ENCODE measurements at places on chromosomes 12 and 14.

DNA sequence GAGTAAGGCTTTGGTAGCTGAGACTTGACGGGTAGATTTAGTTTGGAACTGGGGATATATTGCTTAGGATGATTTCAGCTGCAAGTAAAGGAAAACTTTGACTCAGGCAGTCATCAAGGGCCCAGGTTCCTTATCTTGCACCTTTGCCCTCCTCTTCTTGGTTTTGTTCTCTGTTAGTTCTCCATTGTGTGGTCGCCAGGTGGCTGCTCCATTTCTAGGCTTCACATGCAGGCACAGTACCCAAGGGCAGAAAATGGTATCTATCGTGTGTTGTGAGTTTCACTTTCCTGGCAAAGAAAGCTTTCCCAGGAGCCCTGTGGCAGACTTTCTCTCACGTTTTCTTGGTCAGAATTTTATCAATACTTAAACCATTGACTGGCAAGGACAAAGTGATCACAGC lies 50.8 kb downstream of the VRK1 start:
- DNase-seq: no peak
- H3K4me3 ChIP-seq: no peak overlapping the region

- no peak overlapping the region for H3K4me3 ChIP-seq
- DNase-seq: no peak
- H3K36me3 ChIP-seq: no peaks in the 10 kb centered on the region
- H3K27me3 ChIP-seq: no peaks in the 10 kb centered on the region
- H3K27ac ChIP-seq: no peak overlapping the region
Measured at GRCh38 chr12:66751432-66752113, 72.7 kb upstream of the GRIP1 start.

GRCh38 chr12:96213869-96214268 lies 19.7 kb downstream of the ELK3 start:
- H3K27ac ChIP-seq: no peak overlapping the region
- peaks cover 19% of the 10 kb centered on the region for H3K4me1 ChIP-seq
- H3K27me3 ChIP-seq: no peaks in the 10 kb centered on the region
- H3K4me3 ChIP-seq: no peak overlapping the region

DNA sequence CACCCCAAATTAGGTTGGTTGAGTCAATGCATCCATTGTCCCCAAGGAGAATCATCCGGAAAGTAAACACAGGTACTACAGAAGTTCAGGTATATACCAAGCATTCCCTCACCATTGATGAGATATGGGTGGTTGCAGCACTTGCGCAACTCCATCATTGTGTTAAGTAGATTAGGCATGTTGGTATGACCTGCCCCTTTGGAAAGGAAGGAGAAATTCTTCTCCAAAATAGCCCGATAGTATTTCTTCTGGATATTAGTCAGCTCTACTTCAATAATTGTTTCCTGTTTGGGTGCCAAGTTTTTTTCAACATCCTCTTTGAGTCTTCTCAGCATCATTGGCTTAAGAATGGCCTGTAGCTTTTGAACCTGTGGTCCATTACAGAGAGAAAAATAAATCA lies 21.3 kb upstream of the SUPT16H start:
- H3K36me3 ChIP-seq: peaks cover 98% of the 10 kb centered on the region
- no peak overlapping the region for H3K4me3 ChIP-seq
- no peak overlapping the region for H3K27ac ChIP-seq
- DNase-seq: no peak
- H3K27me3 ChIP-seq: no peaks in the 10 kb centered on the region

DNA sequence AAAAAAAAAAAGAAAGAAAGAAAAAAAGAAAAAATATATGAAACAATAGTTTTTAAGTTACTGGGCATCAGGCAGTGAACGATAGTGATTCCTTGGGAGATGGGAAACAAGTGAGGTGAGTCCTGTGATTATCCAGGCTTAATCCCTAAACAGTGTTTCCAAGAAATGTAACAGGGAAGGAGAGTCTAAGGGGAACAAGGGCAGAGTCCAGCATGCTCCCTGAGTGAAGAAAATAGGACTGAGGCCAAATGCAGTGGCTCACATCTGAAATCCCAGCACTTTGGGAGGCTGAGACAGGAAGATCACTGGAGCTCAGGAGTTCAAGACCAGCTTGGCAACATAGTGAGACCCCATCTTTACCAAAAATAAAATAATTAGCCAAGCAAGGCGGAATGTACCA lies 40.7 kb downstream of the R3HDM2 start:
- H3K36me3 ChIP-seq: peaks cover 17% of the 10 kb centered on the region
- H3K27ac ChIP-seq: no peak overlapping the region
- no peak for DNase-seq
- H3K4me1 ChIP-seq: no peaks in the 10 kb centered on the region

- peaks cover 86% of the 10 kb centered on the region for H3K27me3 ChIP-seq
- peak overlapping the region; percentile 28 for H3K4me3 ChIP-seq
- DNase-seq: peak; percentile 60
Measured at GRCh38 chr12:131832321-131833231, 4.4 kb downstream of the MMP17 start.

DNA sequence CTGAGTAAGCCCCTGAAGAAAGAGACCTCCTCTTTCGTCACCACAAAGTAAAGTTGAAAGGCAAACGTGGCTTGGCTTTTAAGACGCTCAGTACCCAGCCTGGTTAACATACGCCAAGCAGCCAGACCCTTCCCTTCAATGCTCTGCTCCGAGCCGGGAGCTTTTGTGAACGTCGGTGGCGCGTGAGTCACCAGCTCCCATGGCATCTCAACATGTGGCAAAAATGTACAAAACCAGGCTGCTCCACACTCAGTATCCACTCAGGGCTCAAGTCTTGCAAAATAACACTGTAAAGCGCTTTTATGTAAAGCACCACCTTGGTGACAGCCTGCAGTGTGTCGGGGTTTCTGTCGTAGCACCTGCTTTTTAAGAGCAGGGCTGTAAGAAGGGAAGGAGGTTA lies 89.0 kb downstream of the SETD3 start:
- H3K4me3 ChIP-seq: no peak overlapping the region
- H3K36me3 ChIP-seq: peaks cover 16% of the 10 kb centered on the region
- no peaks in the 10 kb centered on the region for H3K27me3 ChIP-seq

DNA sequence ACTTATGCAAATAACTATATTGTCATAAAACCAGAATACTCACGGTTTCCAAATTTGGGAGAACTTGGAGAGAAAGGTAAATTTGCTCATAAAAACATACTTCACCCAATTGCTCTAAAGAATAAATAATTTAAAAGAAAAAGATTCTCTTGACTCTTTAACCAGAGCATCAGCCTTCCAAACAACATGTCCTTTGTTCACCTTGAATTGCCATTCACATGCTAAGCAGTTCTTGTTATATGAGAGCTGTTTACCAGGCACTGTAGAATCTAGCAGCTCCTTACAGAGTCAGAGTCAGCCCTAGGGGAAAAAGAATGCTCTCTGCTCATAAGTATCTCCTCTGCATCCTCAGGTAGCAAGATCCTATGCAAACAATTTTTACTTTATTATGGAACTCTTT lies 10.2 kb downstream of the SLCO1A2 start:
- no peaks in the 10 kb centered on the region for H3K27me3 ChIP-seq
- DNase-seq: no peak
- H3K36me3 ChIP-seq: no peaks in the 10 kb centered on the region

GRCh38 chr12:25056486-25057130 lies 107.7 kb upstream of the BCAT1 start:
- H3K36me3 ChIP-seq: no peaks in the 10 kb centered on the region
- no peaks in the 10 kb centered on the region for H3K4me1 ChIP-seq
- H3K27ac ChIP-seq: no peak overlapping the region
- no peak for DNase-seq
- H3K4me3 ChIP-seq: no peak overlapping the region

- no peak for DNase-seq
- no peaks in the 10 kb centered on the region for H3K4me1 ChIP-seq
- no peaks in the 10 kb centered on the region for H3K27me3 ChIP-seq
- no peaks in the 10 kb centered on the region for H3K36me3 ChIP-seq
- no peak overlapping the region for H3K27ac ChIP-seq
Measured at GRCh38 chr14:20601522-20601921, 10.3 kb upstream of the RNASE12 start.

DNA sequence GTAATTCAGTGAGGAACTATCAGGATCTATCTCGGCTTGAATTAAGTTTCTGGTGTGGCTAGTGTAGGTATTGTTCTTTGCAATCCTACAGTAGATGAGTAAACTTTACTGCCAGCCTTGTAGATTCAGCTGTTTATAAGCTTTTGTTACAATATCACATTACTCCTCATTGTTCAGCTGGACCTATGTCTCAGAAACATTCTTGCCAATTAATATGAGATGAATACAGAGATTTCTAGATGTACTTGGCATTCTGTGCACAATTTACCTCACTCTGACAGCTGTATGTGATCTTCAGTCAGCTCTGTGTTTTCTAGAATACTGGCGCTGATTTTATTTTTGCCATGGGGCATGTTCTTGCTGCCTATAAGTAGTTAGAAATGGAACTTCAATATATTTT lies 55.7 kb downstream of the METTL25 start:
- H3K27me3 ChIP-seq: no peaks in the 10 kb centered on the region
- no peak overlapping the region for H3K4me3 ChIP-seq
- DNase-seq: no peak
- no peak overlapping the region for H3K27ac ChIP-seq

DNA sequence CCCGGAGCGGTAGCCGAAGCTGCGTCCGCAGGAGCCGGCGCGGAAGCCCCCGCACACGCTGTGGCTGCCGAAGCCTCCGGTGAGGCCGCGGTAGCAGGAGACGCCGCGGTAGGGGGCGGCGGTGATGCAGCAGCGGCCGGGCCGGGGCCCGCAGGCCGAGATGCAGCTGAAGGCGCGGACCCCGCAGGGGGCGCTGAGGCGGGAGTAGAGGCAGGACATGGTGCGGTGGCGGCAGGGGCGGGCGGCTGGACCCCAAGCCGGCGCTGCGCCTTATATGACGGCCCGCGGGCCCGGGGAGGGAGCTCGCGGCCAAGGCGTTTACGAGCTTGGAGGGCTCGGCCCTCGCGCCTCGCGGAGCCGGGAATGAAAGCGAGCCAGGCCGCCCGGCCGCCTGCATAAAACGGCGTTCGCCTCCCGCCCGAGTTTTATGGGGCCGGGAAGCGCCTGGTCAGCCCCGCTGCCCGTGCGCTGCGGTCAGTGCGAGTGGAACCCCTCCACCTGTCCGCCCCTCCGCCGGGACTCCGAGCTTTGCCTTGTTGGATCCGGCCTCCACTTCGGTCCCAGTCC lies 16.0 kb upstream of the KRT86 start:
- H3K27ac ChIP-seq: no peak overlapping the region
- no peaks in the 10 kb centered on the region for H3K36me3 ChIP-seq
- peaks cover 27% of the 10 kb centered on the region for H3K4me1 ChIP-seq
- peak overlapping the region; percentile 42 for H3K4me3 ChIP-seq

DNA sequence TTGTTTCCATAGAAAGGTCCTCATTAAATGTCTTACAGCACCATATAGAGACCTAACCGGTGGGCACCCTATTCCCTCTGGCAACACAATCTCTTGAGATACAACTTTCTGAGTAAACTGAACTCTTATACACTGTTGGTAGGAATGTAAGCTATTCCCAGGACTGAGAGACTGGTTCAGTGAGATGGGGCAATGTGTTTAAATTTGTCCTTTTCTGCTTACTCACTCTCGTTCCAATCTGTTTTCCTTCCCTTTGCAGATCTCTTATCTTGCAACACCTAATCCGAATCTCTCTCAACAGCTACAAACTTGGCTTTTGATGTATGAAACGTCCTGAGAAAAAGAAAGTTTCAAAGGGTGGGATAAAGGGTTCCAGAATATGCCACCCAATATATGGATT lies 26.1 kb upstream of the ETV6 start:
- peaks cover 11% of the 10 kb centered on the region for H3K4me1 ChIP-seq
- no peaks in the 10 kb centered on the region for H3K27me3 ChIP-seq
- peak overlapping the region; percentile 39 for H3K27ac ChIP-seq
- DNase-seq: no peak
- no peak overlapping the region for H3K4me3 ChIP-seq

GRCh38 chr14:56501909-56502530 lies 77.6 kb upstream of the TMEM260 start:
- no peaks in the 10 kb centered on the region for H3K4me1 ChIP-seq
- H3K4me3 ChIP-seq: no peak overlapping the region
- H3K27me3 ChIP-seq: no peaks in the 10 kb centered on the region
- no peak overlapping the region for H3K27ac ChIP-seq
- H3K36me3 ChIP-seq: no peaks in the 10 kb centered on the region

DNA sequence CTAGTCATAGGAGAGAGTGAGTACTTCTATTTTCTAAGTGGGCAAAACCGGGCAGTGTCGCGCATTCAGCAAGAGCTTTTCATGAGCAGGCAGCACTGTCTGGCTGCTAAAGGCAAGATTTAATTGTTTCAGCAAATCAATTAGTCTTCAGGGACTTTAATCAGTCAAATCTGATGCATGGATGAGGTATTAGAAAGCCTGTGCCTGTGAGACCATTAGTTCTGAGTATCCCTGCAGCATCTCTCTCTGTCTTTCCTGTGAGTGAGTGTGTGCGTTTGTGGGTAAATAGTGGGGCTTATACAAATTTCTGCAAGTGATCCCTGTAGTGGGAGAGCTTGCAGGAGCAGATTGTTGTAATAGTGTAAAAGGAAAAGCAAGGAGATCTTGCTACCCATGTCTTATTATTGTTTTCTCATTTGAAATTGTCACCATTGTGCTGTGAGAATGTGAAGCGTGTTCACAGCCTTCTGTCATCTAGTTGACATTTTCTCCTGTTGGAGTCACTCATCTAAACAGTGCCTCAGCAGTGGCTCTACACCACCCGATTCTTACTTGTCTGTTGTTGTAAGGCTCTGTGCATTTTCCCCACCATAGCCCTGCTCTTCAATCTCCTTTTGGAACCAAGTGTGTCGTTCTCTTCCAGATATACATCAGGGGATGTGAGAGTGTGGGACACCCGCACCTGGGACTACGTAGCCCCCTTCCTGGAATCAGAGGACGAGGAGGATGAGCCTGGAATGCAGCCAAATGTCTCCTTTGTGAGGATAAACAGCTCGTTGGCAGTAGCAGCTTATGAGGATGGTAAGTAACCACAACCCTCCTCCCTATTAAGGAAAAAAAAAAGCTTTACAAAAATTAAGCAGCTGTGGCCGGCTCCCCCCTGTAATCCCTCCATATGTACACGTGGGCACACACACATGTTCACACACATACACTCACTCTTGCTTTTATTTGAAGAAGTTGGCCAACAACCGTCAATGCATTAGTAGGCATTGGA lies 53.6 kb downstream of the FBXW8 start:
- peaks cover 39% of the 10 kb centered on the region for H3K36me3 ChIP-seq
- no peak overlapping the region for H3K27ac ChIP-seq
- H3K27me3 ChIP-seq: no peaks in the 10 kb centered on the region
- H3K4me1 ChIP-seq: no peaks in the 10 kb centered on the region
- H3K4me3 ChIP-seq: no peak overlapping the region

DNA sequence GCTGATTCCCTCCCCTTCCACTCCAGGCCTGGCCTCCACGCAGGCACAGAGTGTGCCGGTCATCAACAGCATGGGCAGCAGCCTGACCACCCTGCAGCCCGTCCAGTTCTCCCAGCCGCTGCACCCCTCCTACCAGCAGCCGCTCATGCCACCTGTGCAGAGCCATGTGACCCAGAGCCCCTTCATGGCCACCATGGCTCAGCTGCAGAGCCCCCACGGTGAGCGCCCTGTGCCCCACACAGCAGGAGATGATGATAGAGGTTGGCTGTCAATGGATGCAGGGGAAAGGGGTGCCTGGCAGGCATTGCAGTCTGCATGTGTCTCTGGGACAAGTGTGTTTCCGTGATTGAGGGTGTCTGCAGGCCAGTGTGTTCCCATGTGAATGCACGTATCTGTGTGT lies 18.8 kb downstream of the C12orf43 start:
- peaks cover 18% of the 10 kb centered on the region for H3K36me3 ChIP-seq
- H3K4me3 ChIP-seq: no peak overlapping the region
- H3K4me1 ChIP-seq: peaks cover 11% of the 10 kb centered on the region
- peaks cover 27% of the 10 kb centered on the region for H3K27me3 ChIP-seq
- DNase-seq: no peak

GRCh38 chr12:13293096-13293495 lies 96.6 kb downstream of the EMP1 start:
- no peaks in the 10 kb centered on the region for H3K36me3 ChIP-seq
- peaks cover 2% of the 10 kb centered on the region for H3K27me3 ChIP-seq
- H3K4me3 ChIP-seq: no peak overlapping the region
- no peak overlapping the region for H3K27ac ChIP-seq
